Endothelial cell (in vitro differentiated cells): ENCODE measurements at places on chromosomes 2 and 18.

GRCh38 chr18:44917216-44918141 is 236.8 kb downstream of the SETBP1 start:
- no peak for DNase-seq

GRCh38 chr2:88737385-88737784 is 45.9 kb downstream of the RPIA start:
- no peak for DNase-seq

GRCh38 chr2:62144689-62145477 is 51.0 kb upstream of the B3GNT2 start:
- no peak for DNase-seq

DNA sequence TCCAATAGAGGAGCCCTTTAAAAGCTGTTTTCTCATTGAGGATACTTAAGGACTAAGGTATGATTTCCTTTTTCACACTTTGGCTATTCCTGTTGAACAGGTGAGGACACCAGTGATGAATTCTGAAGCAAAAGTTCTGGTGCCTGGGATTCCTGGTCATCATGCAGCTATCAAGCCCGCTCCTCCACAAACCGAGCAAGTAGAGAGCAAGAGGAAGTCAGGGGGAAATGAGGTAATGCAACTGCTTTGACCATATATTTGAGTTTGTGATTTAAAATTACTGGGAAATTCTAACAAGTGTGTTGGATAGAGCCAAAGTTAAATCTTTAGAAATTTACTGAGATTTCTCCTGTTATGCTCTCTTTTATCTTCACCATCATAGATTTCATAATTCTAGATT is 33.0 kb downstream of the WDR43 start:
- no peak for DNase-seq
